Esophagus squamous epithelium (tissue), 5 donors: ENCODE measurements at places on chromosomes 1 and 21. TPM values are rescaled to one million over a fixed set of nuclear protein-coding genes. Genes with fewer than 3 reads are reported as not detected.

Gene NRIP1
- 13.2 TPM for total RNA-seq

Gene RAB42
- total RNA-seq: 0.21 TPM

Gene SDE2
- 13.3 TPM for total RNA-seq

- DNase-seq: no peak
- no peaks in the 10 kb centered on the region for H3K36me3 ChIP-seq
- H3K4me1 ChIP-seq: peaks cover 52% of the 10 kb centered on the region
- H3K4me3 ChIP-seq: no peak overlapping the region
Measured at GRCh38 chr1:107689733-107690132, 275.2 kb downstream of the VAV3 start.

DNA sequence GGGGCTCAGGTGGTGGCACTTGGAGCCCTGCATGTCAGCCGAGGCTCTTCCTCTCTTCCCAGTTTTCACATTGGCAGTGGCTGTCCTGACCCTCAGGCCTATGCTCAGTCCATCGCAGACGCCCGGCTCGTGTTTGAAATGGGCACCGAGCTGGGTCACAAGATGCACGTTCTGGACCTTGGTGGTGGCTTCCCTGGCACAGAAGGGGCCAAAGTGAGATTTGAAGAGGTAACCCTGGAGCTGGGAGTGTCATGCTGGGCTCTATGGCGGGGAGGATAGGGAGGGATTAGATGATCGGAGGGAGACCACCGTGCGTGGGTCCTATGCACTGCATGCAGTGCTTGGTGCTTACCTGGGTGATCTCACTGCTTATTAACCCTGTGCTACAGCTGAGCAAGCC is 13.5 kb downstream of the AZIN2 start:
- no peak overlapping the region for H3K27ac ChIP-seq
- no peak overlapping the region for H3K4me3 ChIP-seq
- H3K36me3 ChIP-seq: no peaks in the 10 kb centered on the region
- H3K4me1 ChIP-seq: no peaks in the 10 kb centered on the region
- no peak for DNase-seq

DNA sequence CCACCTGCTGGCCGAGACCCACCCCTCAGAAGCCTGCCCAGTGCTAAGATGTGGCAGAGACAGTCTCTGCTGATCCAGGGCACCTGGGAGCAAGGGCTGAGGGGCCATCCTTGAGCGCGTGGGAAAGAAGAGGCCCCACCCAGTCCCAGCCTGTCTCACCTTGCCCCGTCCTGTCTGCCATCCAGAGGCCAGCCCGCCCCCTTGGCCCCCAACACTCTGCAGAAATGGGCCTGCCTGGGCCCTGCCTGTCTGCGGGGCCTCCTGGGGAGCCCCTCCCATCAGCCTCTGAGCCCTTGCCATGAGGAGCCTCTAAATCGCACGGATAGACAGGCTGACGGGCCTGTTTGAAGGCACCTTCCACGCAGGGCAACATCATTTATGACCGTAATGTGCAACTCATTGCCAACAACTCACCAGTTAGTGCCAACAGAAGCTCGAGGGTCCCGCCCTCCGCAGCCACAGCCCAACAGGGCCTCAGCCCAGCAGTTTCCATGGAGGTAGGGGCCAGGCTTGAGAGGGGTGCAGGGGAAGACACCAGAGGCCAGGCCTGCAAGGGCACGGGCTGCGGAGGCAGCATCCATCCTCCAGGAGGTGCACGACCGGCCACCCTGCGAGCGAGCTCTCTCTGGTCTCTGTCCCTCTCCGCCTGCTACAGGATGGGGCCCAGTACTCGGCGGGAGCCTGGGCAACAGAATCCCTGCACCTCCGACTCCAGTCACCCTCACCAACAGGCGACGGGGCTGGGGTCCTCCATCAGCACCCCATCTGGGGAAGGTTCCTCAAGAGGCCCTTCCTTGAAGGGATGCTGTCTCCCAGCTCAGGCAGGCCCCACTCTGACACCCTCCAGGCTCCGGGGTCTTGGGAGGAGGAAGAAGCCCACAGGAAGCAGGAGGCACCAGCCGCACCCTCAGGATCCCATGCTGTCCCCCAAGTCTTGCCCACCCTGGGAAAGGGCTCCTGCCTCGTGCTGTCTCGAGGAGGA is 78.0 kb downstream of the MEGF6 start:
- H3K27me3 ChIP-seq: no peaks in the 10 kb centered on the region
- H3K4me1 ChIP-seq: peaks cover 36% of the 10 kb centered on the region
- no peaks in the 10 kb centered on the region for H3K36me3 ChIP-seq
- no peak overlapping the region for H3K4me3 ChIP-seq
- H3K27ac ChIP-seq: peak overlapping the region; percentile 59

- H3K4me3 ChIP-seq: no peak overlapping the region
- H3K27me3 ChIP-seq: no peaks in the 10 kb centered on the region
- peaks cover 31% of the 10 kb centered on the region for H3K4me1 ChIP-seq
- no peaks in the 10 kb centered on the region for H3K36me3 ChIP-seq
- H3K27ac ChIP-seq: peak overlapping the region; percentile 18
Measured at GRCh38 chr1:111505641-111506119, 2.2 kb upstream of the ADORA3 start.

DNA sequence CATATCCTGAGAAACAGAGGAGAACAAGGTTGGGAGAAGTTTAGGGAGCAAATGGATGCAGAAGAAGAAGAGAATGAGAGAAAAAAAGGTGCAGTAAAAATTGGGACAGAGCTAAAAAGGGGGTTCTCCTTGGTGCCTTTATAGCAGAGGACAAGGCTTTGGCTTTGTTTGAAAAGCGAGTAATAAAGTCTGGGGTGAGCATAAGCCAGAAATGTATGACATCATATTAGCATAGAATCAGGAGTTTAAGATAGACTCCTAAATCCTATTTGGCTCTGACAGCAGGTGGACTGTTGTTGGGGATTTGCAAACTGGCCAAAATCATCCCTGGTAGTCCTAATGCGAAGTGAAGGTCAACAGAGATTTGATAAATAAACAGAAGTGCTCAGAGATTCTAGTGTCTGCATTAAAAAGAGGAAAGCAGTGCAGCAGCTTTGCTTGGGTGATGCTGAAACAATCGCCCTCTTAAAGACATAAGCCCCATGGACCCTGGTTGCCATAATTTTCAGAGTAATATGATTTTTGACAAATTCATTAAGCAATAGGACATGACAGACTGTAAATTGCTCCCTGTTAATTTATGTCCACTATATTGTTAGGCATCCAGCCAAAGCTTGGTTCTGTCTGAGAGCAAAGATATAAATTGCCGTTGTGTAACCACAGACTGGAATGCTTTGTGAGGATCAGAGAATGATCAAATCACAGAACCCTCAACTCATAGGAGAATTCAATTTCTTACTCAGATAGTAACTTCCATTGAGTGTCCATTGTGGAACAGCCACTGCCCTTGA is 385.0 kb upstream of the NFIA start:
- DNase-seq: no peak
- no peak overlapping the region for H3K27ac ChIP-seq
- no peak overlapping the region for H3K4me3 ChIP-seq
- H3K27me3 ChIP-seq: no peaks in the 10 kb centered on the region
- no peaks in the 10 kb centered on the region for H3K4me1 ChIP-seq

- no peak overlapping the region for H3K4me3 ChIP-seq
- no peaks in the 10 kb centered on the region for H3K36me3 ChIP-seq
- DNase-seq: no peak
- peaks cover 54% of the 10 kb centered on the region for H3K4me1 ChIP-seq
Measured at GRCh38 chr1:8809342-8809736, 8.1 kb downstream of the RERE start.

DNA sequence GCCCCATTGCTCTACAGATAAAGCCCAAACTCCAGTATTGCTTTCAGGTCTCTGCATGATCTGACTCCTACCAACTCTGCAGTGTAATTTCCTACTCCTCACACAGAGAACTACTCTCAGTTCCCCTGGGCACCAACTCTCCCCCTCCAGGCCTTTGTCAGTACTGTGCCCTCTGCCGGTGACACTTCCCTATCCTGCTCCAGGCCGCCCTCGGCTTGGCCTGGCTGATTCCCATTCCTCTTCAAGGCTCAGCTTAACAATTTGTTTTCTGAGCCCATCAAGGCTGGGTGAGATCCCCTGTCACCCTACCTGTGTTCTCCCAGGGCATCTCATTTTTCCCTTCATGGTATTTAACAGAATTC is 2.6 kb downstream of the SLAMF8 start:
- no peak overlapping the region for H3K27ac ChIP-seq
- no peaks in the 10 kb centered on the region for H3K4me1 ChIP-seq
- H3K36me3 ChIP-seq: no peaks in the 10 kb centered on the region
- no peaks in the 10 kb centered on the region for H3K27me3 ChIP-seq

- H3K27me3 ChIP-seq: no peaks in the 10 kb centered on the region
- no peaks in the 10 kb centered on the region for H3K4me1 ChIP-seq
- H3K4me3 ChIP-seq: no peak overlapping the region
- no peak for DNase-seq
Measured at GRCh38 chr1:41856944-41857285, 61.8 kb downstream of the HIVEP3 start.
